ENCODE measurements at places on chromosomes 12 and 14. TPM values are rescaled to one million over a fixed set of nuclear protein-coding genes. Genes with fewer than 3 reads are reported as not detected.

DNA sequence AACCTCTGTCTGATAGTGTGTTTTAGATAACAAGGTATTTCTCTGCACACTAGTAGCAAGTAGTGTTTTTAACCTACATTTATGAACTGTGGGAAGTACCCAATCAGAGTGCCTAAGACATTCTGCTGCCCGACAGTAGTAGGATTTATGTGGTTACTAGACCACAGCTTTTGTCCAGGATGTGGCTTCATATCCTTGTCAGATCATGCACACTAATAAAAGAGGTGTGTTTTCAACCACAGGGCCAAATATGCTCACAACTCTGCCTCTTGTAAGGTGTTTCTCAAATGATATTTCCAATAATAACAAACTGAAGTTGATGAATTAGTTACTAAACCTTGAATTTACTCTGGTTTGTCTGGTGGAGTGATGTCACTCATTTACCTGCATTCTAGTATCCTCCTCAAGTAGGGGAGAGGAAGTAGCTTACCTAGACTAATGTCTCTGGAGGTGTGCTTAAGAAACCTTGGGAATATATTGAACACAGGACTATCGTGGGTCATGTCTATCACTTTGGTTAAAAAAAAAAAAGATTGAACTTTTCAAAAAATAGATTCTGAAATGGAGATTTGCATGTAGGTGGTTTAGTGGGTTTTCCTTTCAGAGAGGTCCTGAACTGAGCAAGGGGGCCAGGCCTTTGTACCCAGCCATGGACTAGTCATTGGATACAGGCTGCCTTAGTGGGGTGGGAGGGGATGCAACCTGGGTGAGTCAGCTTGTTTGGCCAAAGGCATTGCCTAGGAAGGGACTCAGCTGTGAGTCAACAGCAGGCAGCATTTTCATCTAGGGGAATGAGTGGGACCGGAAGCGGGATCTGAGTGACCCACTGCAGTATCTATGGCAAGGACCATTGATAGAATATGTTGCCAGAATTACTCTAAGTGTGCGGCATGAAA is 14.1 kb downstream of the FBXW8 start:
- DNase-seq: no peak

- DNase-seq: no peak
These were observed 177.8 kb upstream of the EEA1 start for GRCh38 chr12:93106910-93107309.

DNA sequence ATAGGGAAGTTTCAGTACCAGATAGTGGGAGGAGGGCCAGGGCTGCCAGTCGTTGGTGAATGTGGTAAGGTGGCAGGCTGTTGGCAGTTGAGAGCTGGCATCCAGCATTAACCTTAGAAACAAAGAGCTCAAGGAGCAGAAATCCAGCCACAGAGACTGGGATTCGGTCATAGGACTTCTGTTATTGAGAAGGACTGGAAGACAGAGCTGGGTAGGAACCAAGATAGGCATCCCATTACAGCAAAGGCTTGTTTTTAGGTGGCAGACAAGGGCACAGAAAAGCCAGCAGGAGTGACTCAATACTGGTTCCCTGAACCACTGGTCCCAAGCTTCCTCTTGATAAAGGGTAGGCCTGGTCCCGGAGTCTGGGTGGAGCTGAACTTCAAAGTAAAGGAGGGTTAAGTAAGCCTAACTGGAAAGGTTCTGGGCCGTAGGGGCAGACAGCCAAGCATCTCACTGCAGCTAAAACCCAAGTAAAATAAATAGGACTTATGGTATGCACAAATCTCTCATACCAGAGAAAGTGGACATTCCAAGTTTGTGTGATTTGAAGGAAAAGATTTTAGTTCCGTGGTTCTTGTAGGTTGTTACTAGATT is 147.9 kb downstream of the ETV6 start:
- DNase-seq: no peak

FAM90A1 gene
- total RNA-seq: not detected

DNA sequence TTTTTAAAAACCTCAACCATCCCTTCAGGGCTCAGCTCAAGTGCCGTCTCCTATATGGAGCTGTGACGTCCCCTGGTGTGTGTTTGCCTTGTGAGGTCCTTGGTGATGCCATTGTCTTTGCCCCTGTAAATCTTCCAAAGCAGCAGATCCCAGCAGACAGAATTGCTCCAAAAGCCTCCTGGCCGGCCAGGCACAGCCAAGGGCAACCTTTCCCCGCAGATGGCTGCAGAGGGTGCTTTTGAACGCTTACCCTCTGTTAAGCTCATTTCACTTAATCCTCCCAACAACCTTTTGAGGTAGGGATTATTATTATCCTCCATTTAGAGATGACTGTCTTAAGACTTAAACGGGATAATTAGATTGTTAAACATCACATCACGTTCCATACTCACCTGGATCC is 51.4 kb downstream of the RFX4 start:
- DNase-seq: no peak

DNA sequence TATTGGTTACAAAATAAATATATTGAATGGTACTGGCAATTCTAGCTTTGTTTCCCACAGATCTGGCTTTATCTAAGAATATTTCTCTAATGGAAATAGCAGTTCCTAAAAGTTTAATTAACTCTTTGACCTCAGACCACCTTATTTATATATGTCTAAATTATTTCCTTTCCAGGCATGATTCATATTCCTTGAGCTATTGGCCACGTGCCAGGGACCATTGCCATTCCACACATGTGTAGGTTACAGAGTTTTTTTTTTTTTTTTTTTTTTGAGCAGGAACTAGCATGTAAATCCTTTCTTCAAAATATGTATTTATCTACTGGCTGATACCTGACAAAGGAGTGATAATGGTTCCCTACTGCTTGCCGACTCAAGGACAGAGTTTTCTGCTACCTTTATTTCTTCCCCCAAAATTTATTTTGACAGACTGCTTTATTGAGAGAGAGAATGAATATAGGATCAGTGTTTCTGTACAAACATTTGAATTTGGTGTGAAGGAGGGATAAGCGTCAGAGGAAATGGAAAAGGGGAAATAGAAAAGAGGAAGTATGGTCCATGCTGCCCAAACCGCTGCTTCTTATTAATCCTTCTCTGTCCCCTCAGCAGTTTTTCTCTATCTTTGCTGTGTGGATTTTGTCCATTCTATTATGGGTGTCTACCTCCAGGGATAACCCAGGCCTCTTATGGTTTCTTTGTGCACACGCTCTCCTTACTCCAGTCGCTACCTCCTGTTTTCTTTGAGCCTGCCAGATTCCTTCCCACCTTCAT is 36.4 kb downstream of the PDE3A start:
- no peak for DNase-seq

Data from H1 (cell line).